WTC11 (cell line): ENCODE measurements at places on chromosomes 5 and 9. TPM values are rescaled to one million over a fixed set of nuclear protein-coding genes. Genes with fewer than 3 reads are reported as not detected.
A peak's percentile ranks its signal among the peaks of the same experiment; 100 is the strongest.

The IL9 gene
- not detected in 3 replicates for total RNA-seq

DNA sequence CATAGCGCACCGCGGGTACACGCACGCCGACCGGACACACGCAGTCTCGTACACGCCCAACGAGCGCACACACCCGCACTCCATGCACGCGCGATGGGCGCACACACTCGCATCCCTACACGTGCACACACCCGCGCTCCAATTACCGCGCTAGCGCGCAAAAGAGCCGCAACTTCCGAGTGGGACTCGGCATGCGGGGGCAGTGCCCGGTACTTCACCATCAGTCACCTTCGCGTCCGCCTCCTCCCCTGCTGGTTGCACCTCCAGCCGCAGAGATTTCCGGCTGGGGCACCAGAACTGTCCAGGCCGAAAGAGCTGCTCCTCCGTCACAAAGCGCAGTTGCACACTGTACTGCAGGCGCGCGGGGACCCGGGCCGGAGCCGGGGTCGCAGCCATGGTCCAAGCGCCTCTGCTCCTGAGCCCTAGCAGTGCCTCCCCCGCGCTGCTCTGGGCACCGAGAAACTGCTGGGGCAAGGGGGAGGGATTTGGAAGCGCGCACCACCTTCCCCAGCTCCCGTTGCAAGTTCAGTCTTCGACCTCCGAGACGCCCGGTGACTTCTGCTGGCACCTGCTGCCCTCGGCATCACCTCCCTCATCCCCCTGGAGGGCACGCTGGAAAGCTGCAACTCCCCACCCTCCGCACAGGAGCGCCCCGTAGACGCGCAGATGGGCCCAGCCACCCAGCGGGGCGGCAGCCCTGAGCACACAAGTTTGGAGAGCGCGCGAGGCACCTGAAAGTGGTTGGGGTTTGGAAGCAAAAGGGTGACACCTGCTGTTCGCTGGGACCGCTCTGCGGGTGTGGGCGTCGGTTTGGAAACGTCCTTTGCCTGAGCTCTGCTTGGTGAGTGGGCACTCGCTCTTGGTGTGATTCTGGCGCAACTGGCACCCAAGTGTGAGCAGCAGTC, 337.4 kb upstream of the PUM3 start:
- H3K27me3 ChIP-seq = peaks cover 41% of the 10 kb centered on the region
- no peak overlapping the region for H3K27ac ChIP-seq
- peak overlapping the region; percentile 82 for H3K4me3 ChIP-seq
- H3K4me1 ChIP-seq = peaks cover 19% of the 10 kb centered on the region
- no peaks in the 10 kb centered on the region for H3K36me3 ChIP-seq

- no peak overlapping the region for H3K4me3 ChIP-seq
- no peaks in the 10 kb centered on the region for H3K36me3 ChIP-seq
- H3K4me1 ChIP-seq = peaks cover 6% of the 10 kb centered on the region; the same call in 1 of the 2 replicates
- no peak overlapping the region for H3K27ac ChIP-seq
- peaks cover 55% of the 10 kb centered on the region for H3K27me3 ChIP-seq
These were observed 7.1 kb upstream of the CNTRL start for GRCh38 chr9:121067640-121068039.

The CDC25C gene
- total RNA-seq = 15.0 to 18.8 TPM (median 16.1 TPM) in 3 replicates

- H3K4me3 ChIP-seq = no peak overlapping the region
- no peak overlapping the region for H3K27ac ChIP-seq
- H3K4me1 ChIP-seq = peaks cover 19% of the 10 kb centered on the region
- H3K27me3 ChIP-seq = no peaks in the 10 kb centered on the region
- no peak for DNase-seq
These were observed 350.2 kb downstream of the KIAA0825 start for GRCh38 chr5:94268226-94268625.

DNA sequence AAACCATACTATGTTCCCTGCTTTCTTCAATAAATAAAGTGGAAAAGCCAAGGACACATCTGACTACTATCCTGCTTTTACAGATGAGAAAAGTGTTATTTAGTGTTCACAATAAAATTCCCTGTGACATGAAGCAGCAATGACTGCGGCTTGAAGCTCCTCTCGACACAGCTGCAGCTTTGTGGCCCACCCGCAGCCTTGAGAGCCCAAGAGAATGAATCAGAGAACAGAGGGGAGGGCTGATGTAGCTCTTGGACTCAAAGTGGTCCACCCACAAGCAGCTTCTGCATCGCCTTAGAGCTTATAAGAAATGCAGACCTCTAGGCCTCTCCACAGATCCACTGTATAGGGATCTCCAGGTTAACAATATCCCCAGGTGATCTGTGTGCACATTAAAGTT, 181.3 kb upstream of the GNA14 start:
- H3K36me3 ChIP-seq = no peaks in the 10 kb centered on the region
- H3K27ac ChIP-seq = 0 out of 2 replicates have a peak overlapping the region, but pooled peaks have one; percentile 52
- no peaks in the 10 kb centered on the region for H3K4me1 ChIP-seq

The CENPH gene
- 79.0 to 87.4 TPM (median 86.4 TPM) in 3 replicates for total RNA-seq

The CEL gene
- total RNA-seq = 6.6 to 10.4 TPM (median 8.1 TPM) in 3 replicates

DNA sequence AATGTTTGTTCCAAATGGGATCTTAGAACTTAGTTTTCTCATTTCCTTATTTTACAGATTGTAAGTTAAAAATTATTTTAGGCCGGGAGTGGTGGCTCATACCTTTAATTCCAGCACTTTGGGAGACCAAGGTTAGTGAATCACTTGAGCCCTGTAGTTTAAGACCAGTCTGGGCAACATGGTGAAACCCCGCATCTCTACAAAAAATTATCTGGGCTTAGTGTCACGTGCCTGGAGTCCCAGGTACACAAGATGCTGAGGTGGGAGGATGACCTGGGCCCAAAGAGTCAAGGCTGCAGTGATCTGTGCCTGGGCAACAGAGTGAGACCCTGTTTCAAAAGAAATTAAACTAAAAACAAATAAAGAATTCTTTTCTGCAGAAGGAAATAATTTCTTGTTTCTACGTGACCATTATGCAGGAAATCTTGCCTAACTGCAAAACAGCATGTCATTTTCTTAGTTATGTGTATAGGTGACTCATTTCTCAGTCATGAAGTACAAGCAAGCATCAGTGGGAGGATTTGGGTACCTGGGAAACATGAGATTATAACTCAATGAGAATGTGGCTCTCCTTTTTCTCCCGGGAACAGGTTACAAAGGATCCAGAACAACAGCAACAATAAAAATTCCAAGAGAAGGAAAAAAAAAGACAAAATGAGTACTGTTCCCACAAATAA, 375.1 kb upstream of the ST8SIA4 start:
- H3K27me3 ChIP-seq = no peaks in the 10 kb centered on the region
- no peak for DNase-seq
- no peak overlapping the region for H3K4me3 ChIP-seq
- no peaks in the 10 kb centered on the region for H3K36me3 ChIP-seq

DNA sequence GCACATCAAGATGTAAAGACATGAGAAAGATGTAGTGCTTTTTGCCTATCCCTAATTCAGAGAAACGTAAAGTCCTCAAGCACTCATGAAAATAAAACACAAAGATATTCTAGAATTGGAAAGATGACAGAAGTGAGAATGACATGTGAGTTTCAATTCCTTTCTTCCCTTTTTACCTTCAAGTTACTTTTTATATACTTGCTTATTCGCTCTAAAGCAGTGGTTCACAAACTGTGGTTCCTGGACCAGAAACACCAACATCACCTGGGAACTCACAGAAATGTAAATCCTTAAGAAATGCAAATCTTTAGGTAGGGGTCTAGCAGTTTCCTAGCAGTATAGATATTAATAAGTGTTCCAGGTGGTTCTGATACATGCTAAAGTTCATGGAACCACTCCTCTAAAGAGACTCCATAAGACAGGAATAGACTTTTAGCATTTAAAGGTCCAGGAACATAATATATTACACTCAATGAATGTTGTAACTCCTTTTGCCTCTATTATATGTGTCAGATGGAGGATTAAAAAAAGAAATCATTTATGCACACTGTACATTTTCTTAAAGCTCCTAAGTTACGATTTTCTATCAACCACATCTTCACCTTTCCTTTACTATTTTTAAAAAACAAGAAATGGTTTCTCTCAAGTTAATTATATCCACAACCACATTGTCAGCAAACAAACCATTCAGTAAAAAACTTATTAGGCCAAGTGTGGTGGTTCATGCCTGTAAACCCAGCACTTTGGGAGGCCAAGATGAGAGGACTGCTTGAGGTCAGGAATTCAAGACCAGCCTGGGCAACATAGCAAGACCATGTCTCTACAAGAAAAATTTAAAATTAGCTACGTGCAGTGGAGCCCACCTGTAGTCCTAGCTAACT, 39.9 kb downstream of the ERP44 start:
- no peak for DNase-seq
- H3K36me3 ChIP-seq = no peaks in the 10 kb centered on the region

The TTF1 gene
- 18.3 to 23.8 TPM (median 20.5 TPM) in 3 replicates for total RNA-seq

DNA sequence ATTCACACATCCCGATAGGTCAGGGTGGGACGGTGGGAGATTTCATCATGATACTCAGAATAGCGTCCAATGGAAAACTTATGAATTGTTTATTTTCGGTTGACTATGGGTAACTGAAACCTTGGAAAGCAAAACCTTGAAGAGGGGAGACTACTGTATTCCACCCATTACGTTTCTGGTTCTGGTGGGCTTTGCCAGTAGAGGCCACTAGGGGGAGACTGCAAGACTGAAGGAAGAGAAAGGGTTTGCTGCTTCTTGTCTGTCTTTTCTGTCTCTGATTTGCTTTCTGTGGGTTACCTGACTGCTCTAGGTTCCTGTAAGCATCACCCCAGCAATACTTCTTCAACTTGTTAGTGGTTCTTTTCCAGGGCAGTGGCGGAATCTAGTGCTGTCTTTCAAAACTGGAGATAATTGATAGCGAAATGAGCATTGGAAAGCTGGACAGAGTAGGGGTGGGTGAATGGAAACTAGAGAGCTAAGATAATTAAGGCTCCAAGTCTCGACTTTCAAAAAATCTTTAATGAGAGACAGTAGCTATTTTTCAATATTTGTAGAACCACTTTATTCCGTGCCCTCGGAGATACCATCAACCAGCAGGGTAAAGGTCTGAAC, 27.0 kb downstream of the GRIN3A start:
- peaks cover 4% of the 10 kb centered on the region for H3K27me3 ChIP-seq
- peak; percentile 71 for DNase-seq
- no peaks in the 10 kb centered on the region for H3K36me3 ChIP-seq
- H3K27ac ChIP-seq = no peak overlapping the region
- peaks cover 10% of the 10 kb centered on the region for H3K4me1 ChIP-seq
- H3K4me3 ChIP-seq = no peak overlapping the region

The FGF1 gene
- total RNA-seq = 0.21 to 0.55 TPM in 2 of 3 replicates, not detected in the other

DNA sequence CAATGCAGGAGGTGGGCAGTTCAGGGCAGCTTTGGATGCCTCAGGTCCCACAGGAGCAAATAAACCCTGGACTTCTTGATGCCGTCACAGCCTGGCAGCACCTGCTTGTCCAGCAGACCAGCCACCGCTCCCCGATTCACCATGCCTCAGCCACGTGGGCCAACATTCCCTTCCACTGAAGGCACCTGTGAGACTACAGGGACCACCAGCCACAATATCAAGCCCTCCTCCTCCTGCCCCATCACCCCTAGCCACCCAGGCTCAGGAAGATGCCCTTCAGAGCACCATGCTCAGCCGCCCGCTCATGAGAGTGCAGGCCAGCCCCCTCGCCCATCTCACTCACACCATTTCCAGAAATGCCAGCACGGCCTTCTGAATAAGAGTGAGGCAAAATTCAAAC, 234.7 kb downstream of the SYK start:
- no peaks in the 10 kb centered on the region for H3K27me3 ChIP-seq
- H3K27ac ChIP-seq = no peak overlapping the region
- H3K36me3 ChIP-seq = no peaks in the 10 kb centered on the region
- no peak overlapping the region for H3K4me3 ChIP-seq
- peaks cover 26% of the 10 kb centered on the region for H3K4me1 ChIP-seq

- 0 out of 2 replicates have a peak overlapping the region, but pooled peaks have one; percentile 24 for H3K27ac ChIP-seq
- no peaks in the 10 kb centered on the region; the same call in 1 of the 2 replicates for H3K27me3 ChIP-seq
- no peak overlapping the region for H3K4me3 ChIP-seq
- no peak for DNase-seq
These were observed 295.9 kb upstream of the ZNF608 start for GRCh38 chr5:125042261-125042890.

The ACOT12 gene
- 0.16 TPM in 1 of 3 replicates, not detected in the others for total RNA-seq

The IL13 gene
- not detected in 3 replicates for total RNA-seq

The TXNDC8 gene
- not detected in 3 replicates for total RNA-seq
